ENCODE measurements at places on chromosomes 3 and 15.
A peak's percentile ranks its signal among the peaks of the same experiment; 100 is the strongest.

DNA sequence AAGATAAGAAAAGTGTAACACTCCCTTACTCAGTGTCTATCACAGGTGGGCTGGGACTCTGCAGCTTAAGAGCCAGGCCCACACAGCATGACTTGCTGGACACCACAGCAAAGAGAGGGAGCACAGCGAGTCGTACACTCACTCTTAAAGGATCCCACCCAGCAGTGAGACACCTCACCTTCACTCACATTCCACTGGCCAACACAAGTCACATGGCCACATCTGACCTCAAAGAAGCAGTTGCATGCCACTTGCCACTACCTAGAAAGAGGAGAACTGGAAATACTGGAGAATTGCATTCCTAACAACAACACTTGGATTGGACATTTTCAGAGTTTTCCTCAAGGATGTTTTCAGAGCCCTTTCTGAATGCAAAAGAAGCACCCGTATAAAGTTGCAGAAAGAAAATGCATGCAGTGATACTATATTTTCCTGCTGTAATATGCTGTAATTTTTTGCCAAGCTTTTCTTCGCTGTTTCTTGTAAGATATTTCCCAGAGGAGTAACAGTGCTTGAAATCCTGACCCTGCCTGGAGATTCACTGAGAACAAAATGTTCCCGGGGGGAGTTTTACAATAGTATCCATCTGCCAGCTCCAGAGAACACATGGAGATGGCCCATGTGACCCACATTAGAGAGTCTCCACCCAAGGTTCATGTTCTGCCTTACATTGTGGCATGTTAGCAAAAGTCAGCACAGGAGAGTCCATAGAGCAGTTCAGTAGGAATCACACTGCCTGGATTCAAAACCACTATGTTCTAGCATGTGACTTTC lies 42.2 kb downstream of the TRIM42 start:
- DNase-seq: no peak

GRCh38 chr3:99175276-99175812 lies 273.8 kb upstream of the DCBLD2 start:
- no peak for DNase-seq

DNA sequence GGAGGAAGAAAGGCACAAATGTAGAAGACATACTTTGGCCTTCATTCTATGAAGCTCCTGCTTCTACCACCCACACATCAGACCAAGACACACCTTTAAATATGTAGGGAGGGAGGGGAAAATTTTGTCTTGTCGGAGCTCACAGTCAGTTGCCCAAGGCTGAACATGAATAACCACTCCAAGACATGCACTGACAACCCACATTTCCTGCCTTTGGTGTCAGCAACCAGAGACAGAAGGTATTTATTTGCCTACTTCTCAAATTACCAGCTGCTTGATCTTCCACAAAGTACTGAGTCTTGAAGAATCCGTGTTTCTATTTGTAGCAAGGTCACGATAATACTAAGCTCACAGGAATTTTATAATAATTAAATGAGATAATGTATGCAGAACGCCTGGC lies 169.7 kb downstream of the KCNMB2 start:
- DNase-seq: no peak

- DNase-seq: no peak
Measured at GRCh38 chr3:174460831-174461230, 398.3 kb upstream of the NAALADL2 start.

GRCh38 chr3:22244761-22245521 lies 493.9 kb upstream of the ZNF385D start:
- no peak for DNase-seq

DNA sequence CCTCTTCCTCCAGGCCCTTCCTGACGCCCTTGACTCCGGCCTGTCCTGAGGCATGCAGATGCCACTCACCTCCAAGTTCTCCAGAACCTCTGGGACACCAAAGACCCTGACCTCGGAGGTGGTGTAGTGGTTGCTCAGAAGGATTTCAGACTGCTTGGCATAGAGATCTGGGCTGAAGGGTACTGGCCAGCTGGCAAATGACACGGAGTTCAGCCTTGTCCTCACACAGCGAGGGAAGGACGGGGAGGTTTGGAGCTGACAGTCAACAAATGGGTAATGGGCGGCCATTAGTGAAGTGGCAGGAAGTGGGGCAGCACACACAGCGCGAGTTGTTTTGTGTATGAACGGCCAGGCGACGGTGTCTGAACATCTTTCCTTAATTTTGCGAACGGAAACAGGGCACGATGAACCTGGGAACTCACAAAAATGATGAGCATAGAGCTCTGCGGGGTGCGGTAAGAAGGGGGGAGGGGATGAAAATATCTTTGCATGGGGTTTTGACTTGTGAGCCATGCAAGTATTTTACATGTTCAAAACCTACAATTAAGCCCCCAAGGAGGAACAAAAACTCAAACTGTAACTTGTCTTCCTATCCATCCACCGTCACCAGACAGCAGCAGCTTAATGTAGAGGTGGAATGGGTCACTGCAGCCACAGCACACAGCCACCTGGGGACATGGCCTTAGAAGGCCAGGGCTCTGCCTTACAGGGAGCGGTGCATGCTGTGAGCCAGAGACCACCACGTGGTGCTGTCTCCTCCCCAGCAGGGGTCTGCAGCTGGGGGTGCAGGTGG lies 43.6 kb upstream of the RPL32 start:
- no peak for DNase-seq

- no peak for DNase-seq
Measured at GRCh38 chr3:155772801-155773200, 27.9 kb upstream of the PLCH1 start.

DNA sequence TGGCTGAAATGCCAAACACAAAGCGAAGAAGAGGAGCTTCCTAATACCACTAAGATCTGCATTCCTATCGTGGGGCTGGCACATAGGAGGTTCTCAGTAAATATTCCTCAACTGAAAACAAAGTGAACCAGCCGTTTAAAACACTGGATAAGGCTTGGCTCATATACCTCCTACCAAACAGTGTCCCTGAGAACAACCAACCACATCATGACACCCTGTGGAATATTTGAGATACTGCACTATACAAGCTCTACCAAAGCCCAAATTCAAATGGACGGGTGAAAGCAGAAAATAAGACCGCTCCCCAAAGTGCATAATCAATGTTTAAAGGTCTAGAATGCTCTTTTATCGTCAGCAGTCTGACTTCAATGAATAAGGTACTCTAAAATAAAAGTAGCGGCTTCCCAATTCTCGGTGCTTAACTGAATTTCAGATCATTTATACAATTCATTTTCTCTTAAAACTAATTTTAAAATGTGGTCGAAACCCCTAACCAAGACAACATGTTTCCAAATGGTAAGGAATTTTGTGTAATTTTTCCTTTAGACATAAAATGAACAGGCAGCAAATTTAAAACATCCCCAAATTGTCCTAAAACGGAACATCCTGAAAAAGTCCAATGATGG lies 425.8 kb downstream of the ERC2 start:
- DNase-seq: peak; percentile 13

DNA sequence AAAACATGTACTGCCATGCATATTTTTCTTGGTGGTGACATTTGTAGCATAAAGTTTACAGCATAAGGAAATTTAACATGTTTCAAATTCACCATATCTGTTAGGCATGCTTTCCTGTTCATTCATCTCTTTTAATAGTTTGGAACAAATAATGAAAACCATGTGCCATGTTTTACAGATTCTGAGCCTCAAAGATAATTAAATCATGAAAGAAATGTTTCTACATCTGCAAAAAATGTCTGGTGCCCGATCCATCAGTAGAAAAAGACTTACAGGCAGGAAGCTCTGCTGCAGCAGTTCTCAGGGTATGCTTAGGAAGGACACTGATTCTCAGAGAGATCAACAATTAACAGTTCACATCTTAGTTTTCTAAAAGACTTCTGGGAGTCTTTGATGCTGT lies 316.2 kb downstream of the IL5RA start:
- DNase-seq: no peak

DNA sequence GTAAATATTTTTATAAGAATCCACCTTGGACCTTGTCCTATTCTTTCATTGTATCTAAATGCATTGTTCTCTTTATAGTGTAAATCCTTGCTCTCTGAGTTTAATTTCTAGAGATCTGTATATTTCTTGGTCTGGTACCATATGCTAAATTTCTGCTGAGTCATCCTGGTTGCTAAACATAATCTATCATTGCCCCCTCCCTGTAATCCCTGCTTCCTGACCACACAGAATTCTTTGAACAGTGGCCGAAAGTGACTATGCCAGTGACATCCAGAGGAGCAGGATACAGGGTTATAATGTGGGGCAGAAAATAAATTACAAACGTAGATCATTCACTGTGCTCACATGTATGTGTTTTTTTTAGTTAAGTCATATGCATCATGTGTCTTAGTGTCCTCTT lies 143.1 kb downstream of the DIPK2A start:
- DNase-seq: no peak

DNA sequence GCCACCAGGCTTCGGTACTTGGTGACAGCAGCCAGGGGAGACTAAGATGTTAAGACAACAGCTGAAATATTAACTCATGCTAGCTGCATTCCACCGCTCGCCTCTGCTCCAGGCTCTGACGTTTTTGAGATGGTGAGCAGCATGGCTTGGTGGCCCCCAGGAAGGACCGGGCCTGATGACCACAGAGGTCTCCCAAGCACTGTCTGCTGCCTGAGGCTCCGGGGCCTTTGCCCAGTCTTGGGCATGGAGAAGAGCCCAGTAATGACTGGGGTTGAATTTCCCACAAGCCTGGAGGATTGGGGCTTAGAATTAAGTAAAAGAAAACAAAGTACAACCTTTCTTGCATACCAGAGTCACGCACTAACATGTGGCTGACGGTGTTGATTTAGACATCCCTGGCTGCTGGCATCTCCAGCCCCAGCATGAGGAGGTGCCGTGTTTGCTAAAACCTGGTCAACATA lies 243.6 kb upstream of the LYSMD4 start:
- no peak for DNase-seq

- DNase-seq: no peak
Measured at GRCh38 chr15:50418041-50418583, 6.1 kb upstream of the USP8 start.

- DNase-seq: peak; percentile 26
Measured at GRCh38 chr3:37855363-37855970, 6.2 kb upstream of the CTDSPL start.

DNA sequence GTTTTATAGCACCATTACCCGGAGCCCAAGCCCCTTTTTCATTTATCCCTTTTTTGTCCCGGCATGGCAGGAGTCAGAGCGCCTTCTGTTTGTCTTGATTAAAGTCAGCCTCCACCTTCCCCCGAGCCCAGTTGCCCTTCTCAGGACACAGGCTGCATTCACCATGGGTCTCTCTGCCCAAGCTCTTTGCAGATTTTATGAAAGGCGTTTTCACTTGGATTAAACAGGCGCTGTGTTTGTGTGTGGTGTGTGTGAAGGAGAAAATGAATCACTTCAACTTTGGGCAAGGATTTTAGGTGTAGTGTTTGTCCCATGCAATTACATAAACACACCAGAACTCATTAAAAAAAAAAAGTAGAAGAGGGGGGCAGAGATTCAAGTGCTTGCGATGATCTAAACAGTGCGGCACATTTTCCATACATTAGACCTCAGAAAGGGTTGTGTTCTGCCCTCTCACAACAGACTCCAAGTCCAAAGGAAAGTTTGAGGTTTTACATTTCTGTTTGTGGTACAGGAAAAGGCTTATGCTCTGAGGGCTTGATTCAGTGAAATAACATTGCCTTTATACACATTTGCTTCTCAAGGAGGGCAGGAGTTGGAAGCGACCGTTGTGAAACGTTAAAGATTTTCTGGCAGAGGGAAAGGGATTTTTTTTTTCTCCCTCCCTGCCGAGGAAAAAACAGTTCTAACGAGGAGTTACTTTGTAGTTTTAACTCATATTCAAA lies 14.5 kb upstream of the IL16 start:
- DNase-seq: no peak

DNA sequence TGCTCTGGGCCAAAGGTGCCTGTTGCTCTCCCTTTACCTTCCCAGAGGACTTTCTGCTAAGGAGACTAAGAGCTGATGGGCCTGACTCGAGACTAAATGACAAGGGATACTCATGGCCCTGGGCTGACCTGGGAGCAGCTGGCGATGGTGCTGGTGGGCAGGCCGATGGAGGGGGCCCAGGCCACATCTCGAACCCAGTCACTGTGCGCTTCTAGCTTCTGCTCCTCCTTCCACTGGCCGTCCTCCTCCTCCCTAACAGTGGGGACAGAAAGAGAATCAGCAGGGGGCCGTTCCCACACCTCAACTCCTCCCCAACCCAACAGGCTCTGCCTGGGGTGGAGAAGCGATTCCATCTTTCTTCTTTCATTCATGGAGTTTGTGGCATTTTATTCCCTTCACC lies 12.2 kb upstream of the GHRL start:
- DNase-seq: no peak

GRCh38 chr3:87333393-87333892 lies 57.1 kb upstream of the POU1F1 start:
- no peak for DNase-seq

DNA sequence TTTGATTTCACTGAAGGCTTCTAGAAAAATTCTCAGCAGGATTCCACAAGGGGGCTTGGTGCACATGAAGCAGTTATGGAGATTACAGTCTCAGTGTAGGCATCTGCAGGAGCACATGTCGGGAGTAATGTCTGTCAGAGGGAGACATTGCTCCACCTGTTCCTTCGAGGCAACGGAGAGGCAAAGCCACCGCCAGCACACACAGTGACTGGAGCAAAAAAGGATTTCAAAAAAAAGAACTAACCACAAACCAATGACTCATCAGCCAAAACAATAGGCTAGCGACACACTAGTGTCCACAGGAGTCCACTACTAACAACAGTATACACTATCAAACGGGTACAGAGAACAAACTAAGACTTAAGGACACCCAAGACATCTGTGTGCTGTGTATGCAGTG lies 68.9 kb downstream of the NPTN start:
- DNase-seq: peak; percentile 11

DNA sequence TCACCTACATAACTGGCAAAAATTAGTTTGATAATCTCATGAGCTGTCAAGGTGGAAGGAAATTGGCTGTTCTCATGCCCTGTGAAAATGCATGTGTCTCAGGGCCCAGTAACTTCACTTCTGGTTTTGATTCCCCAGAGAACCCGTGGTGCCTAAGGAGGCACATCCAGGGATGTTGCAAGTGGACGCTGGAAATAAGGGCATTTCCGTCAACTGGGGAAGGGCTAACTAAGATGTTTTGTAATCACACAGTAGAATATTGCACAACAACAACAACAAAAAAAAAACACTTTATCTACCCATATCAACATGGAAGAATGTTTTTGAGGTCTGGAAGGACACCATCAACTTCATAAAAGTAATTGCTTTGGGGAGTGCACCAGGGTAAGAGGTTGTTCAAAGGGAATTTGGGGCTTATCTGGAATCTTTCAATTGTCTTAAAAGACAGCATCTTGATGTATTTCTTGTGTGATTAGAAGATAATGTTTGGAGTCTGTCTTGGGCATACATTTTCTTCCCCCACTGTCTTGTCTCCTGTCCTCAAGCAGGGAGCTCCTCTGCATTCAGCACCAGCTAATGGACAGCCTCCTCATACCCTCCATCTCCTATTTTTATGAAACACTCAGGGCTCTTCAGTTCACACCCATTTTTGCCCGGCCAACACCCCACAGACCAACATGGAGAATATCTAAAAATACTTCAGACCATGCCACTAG lies 37.2 kb upstream of the PRR20G start:
- DNase-seq: no peak

GRCh38 chr3:14288833-14289451 lies 110.3 kb downstream of the LSM3 start:
- DNase-seq: no peak
